ENCODE measurements at places on chromosomes 12 and 14. TPM values are rescaled to one million over a fixed set of nuclear protein-coding genes. Genes with fewer than 3 reads are reported as not detected.

The LAG3 gene
- 0.16 TPM for total RNA-seq

The JAG2 gene
- total RNA-seq, result 0.63 TPM

The PDZRN4 gene
- not detected for total RNA-seq

The SYT1 gene
- 43.3 TPM for total RNA-seq

The ASIC1 gene
- 4.9 TPM for total RNA-seq

Measured in fibroblast of the aortic adventitia (primary cell).